ENCODE measurements at places on chromosomes 1 and 21.

- no peak for DNase-seq
Measured at GRCh38 chr1:183218971-183219615, 33.0 kb downstream of the LAMC2 start.

GRCh38 chr1:230253150-230253549 is 173.0 kb downstream of the PGBD5 start:
- no peak for DNase-seq

DNA sequence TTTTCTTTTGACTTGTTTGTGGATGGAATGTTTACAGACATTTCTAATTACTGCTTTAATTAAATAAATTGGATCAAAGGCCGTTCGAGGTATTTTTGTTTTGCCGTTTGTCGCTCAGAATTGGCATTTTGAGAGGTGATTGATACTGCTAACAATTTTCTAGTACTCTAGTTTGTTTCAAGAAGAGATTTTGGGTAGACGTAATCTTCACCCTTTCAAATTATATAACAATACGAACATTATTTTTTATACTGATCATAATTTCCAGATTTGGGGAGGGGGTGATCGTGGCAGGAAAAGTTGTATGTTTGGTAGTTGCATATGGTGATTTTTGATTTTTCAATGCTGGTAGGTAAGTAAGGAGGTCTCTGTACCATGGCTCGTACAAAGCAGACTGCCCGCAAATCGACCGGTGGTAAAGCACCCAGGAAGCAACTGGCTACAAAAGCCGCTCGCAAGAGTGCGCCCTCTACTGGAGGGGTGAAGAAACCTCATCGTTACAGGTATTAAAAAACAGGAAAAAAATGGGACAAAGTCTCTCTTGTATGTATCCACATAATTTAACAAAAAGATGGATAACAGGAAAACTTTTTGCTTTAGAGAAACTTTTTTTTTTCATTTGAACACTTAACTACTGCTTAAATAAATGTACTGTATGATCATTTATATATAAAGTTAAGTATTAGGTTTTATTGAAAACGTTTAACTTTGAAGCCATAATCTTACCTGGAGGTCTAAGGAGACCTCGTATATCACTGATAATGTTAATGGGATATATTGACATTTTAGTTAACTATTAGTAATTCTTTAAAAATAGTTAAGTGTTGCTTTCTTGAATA is 1.7 kb downstream of the H3-3A start:
- no peak for DNase-seq

GRCh38 chr1:208247696-208248095 is 3.5 kb upstream of the PLXNA2 start:
- no peak for DNase-seq

- no peak for DNase-seq
Measured at GRCh38 chr1:150612014-150612345, 17.4 kb downstream of the ENSA start.

- no peak for DNase-seq
Measured at GRCh38 chr1:77513839-77514763, 168.4 kb downstream of the ZZZ3 start.

- no peak for DNase-seq
Measured at GRCh38 chr1:194279975-194280374, 1093.6 kb upstream of the B3GALT2 start.

GRCh38 chr1:196115646-196116045 is 492.6 kb downstream of the KCNT2 start:
- peak; percentile 72 for DNase-seq

DNA sequence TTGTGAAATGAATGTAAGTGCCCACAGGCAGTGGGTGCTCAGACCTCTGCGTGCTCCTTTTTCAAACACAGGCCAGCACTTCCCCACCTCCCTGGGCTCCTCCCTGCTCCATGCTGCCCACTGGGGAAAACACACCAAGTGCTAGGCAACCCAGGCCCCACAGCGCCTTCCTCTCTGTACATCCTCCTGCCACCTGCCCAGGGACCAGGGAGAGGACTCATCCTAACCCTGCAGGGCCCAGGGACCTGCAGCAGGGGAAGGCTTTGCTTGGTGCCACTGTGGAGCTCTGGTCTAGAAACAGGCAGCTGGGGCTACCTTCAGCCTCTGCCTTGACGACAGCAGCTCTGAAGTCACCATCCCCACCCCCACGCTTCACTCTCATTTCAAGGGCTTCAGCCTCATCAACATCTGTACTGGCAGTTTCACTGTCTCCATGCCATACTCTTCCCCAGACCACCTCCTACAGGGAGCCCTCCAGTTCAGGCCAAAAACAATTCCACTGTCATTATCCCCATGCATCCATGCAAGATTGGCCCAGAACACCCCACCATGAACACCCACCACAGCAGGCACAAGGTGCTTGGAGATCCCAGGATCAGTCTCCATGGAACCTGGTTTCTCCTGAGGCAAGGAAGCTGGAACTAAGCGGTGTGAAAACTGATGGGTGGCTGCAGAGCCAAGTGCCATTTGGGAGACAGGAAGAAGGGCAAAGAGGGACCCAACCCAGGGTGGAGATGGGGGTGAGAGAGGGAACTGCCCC is 1.1 kb downstream of the IGSF8 start:
- DNase-seq, result no peak

DNA sequence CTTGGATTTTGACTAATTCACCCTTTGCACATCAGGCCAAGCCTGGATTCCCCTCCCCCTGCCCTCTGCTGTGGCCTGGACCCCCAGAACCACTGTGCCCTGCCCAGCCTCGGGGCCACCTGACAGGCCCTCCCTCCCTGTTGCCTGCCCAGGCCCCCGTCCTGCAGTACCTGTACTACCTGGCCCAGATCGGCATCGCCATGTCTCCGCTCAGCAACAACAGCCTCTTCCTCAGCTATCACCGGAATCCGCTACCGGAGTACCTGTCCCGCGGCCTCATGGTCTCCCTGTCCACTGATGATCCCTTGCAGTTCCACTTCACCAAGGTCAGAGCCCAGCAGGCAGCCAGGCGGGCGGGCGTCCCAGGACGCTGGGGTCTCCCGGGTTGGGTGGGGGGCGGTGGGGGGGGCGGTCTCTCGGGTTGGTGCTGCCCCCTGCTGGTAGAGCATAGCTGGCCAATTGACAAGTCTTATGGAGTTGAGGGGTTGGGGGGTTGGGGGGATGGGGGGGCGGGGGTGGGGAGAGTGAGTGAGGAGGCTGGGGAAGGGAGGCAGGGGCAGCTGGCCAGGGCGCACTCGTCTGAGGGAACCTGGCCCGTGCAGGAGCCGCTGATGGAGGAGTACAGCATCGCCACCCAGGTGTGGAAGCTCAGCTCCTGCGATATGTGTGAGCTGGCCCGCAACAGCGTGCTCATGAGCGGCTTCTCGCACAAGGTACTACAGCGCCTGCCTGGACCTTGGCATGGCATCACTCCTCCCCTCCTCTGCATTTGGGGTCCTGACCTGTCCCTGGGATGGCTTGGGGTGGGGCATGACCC is 10.7 kb downstream of the AMPD2 start:
- no peak for DNase-seq

DNA sequence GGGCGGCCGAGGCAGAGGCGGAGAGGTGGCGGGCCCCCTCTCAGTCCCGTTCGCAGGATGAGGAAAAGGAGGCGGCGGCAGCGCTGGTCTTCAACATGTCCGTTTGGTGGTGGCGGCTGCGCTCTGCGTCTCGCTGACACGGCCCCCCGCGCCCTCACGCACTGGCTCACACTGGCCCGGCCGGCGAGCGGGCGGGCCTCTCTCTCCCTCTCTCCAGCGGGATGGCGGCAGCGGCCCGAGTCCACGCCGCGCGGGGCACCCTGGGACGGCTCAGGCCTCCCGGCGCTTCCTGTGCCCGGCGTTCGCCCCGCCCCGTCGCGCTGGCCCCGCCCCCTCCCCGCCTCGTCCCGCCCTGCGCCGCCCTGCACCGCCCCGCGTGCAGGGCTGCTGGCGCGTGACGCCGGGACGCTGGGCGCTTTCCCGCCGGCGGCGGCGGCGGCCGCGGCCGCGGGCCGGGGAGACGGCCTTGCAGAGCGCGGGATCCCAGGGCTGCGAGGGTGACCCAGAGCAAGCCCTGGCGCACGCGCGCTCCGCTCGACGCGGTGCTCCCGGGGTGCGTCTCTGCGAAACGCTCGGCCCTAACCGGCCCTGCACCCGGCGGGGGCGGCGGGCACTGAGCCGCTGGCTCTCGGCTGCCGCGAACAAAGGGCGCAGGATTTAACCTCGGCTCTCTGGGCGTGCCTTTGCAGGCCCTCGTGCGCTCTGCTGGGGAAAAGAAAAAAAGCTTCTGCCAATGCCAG is at the start of gene SCAF4:
Gene SCAF4, minus strand, starts transcription at position 262 of the 740 bp plus-strand sequence. CDS start 426 bp downstream, outside the sequence.
- peak; percentile 93 for DNase-seq

DNA sequence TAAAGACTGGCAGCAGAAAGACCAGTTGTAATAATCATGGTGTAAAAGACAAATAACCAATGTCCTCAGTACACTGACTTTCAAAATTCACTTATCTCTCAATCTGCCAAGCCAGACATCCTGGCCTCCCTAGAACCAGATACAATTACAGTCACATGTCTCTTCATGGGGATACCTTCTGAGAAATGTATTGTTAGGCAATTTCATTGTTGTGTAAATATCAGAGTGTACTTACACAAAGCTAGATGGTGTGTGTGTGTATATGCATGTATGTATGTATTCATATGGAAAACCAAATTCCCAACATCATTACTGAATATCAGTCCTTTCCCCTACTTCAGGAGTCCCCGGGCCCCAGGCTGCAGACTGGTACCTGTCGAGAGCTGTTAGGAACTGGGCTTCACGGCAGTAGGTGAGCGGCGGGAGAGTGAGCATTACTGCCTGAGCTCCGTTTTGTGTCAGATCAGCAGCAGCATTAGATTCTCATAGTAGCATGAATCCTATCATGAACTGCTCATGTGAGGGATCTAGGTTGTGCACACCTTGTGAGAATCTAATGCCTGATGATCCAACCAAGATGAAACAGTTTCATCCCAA is 65.3 kb upstream of the ZNF326 start:
- DNase-seq, result no peak

GRCh38 chr1:34049477-34049876 is 115.6 kb downstream of the CSMD2 start:
- no peak for DNase-seq

DNA sequence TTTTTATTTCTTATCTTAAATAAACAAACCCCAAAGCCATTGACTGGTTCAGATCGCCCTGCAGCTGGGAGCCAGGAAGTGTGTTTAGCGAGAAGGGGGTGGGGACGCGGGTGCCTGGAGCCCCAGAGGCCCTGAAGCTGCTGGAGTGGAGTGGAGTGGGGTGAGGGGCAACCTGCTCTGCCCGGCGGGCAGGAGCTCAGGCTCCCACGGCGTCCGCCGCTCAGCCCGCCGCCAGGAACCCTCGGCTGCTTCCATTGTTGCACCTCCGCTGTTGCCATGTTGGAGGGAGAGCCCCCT is 673 bp downstream of the PIK3C2B start:
- peak; percentile 56 for DNase-seq

DNA sequence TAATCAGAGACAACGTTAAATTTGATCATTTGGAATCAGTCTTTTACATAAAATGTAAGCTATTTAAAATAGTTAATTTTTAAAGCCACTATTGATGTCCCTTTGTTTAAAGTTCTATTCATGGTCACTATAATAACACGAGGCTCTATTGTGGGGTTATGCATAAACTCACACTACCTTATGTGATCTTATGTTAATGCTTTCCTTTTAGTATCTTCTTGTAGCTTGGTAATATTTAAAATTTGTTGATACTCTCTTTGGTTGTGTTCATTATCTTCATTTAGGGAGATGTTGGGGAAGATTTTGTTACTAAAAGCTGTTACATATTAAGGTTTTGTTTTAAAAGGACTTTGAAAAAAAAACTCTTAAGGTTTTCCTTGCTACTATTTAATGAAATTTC is 1.2 kb downstream of the B3GALT2 start:
- no peak for DNase-seq

- peak; percentile 50 for DNase-seq
Measured at GRCh38 chr21:37711836-37712568, 204.3 kb downstream of the KCNJ6 start.

DNA sequence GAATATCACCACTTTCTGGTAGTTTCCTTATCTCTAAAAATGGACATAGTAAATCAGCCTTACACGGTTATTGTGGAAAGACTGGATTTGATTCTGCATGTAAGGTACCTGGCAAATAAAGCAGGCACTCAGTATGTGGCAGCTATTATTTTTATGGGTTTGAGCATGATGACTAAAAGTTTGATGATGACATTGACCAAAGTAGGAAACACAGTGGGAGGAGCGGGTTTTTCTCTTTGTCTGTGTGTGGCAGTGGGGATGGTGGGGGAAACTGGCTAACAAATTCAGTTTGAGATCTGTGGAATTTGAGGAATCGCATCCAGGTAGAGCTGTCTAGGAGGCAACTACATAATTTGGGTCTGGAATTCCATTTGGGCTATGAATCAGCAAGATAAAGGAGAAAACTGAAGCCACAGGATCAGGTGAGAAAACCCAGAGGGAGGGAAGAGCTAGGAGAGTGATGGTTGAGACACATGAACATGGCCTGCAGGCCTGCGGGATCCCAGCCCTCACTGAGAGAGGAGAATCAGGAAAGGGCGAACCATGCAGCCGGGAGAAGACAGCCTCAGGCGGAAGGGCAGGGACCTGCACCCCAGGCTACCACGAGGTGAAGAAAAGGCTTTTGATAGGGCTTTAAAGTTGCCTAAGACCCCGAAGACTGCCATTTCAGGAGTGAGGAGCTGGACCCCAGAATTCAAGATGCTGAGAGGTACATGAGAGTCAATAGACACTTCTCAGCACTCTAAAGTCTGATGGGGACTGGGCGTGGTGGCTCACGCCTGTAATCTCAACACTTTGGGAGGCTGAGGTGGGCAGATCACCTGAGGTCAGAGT is 52.2 kb downstream of the MEF2D start:
- no peak for DNase-seq

GRCh38 chr1:44808938-44809917 is 905 bp downstream of the BTBD19 start:
- peak; percentile 48 for DNase-seq

Measured in left ventricle myocardium inferior (tissue), 1 donor.